ENCODE measurements at places on chromosomes 5 and 9.

DNA sequence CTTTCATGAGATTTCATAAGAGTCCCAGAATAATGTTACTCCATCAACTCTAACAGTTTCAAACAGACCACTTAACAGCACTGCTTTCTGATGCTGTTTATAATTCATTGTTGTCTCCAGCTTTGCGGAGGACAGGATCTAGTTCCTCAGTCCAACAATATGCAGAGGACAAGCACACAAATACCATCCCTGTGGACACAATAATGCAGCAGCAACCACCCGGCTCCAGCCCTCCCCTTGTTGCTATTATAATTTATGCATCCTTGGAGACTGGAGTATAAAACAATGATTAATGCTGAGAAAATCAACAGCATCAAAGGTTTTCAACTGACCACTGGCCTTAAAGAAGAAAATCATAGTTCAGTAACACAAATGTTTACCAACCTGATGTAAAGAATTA lies 108.3 kb downstream of the DENND1A start:
- DNase-seq = no peak

DNA sequence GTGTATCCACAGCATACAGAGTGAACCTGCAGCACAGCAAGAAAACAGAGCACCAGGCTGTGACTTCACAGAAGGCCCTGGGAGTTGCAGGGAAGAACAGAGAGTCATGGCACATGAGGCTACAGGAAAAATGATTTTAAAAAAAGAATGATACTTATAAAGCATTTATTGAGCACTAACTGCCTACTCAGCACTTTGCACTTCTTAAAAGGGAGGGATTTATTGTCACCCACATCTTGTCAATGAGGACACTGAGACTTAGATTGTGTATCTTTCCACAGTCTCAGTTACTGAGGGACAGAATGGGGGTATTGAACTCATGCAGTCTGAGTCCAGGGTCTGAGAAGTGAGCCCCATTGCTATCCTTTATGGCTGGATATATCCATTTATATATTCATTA lies 244.6 kb upstream of the TRIM32 start:
- no peak for DNase-seq

DNA sequence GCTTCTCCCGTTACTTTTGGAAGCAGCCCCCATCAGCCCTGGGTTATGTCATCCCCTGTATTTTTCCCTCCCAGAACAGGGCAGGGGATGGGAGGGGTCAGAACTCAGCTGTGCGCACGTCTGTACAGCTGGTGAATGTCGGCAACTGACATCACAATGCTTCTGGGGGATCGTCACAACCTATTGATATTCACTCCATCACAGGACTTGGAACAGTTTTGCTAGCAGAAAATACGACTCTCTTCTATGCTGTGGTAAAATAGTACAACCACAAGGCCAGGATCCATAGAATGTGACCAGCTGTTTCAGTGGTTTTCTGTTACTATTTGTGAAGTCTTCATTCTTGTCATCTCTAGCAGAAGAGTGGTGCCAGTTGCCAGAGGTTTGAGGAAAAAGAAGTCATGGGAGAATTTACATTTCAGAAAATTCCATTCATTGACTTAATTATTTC lies 77.1 kb upstream of the KLF4 start:
- DNase-seq = no peak

DNA sequence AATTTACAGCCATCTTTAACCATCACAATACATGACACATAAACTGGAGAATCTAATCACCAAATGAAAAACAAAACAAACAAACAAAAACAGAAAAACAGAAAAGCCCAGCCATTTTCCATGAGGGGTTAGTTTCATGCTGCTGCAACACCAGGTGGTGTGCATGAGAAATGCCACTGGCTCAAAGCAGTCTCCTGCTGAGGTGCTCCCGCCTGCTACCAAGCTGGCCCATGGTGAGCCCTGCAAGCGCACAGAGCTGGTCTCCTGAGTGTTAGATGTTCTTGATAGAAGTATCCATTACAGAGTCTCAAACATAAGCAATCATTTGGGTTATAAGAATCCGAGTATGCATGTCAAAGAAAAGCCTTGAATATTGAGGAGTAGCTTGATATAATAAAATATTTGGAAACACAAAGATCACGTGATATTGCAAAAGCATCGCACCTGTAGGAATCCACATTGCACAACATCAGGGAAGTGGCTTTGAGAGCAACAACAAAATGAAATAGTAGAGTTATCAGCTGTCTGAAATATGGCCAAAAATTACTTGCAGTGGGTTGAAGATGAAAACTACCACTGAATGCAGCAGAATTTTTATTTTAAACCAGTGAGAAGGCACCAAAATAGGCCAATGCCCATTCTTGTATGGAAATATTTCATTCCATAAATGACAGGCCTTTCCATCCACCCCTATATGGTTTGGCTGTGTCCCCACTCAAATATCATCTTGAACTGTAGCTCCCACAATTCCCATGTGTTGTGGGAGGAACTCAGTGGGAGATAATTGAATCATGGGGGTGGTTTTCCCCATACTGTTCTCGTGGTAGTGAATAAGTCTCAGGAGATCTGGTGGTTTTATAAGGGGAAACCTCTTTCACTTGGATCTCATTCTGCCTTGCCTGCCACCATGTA lies 194.8 kb downstream of the SYK start:
- no peak for DNase-seq

DNA sequence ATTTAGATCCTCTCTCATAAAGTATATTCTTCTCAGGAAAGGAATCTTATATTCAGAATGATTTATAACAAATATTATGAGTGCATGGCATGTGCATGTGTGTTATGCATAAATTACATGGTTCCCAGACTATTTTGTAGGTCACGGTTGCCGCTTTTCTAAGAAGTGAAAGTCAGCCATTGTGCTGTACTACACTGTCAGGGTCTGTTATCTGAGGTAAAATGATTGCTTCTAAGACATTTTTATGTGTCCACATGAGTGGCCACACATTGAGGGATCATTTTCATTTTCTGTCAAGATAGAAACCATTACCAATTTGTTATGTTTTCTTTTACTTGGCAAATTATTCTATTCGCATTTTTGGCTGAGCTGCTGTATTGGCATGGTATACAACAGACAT lies 210.8 kb downstream of the CWC27 start:
- no peak for DNase-seq

DNA sequence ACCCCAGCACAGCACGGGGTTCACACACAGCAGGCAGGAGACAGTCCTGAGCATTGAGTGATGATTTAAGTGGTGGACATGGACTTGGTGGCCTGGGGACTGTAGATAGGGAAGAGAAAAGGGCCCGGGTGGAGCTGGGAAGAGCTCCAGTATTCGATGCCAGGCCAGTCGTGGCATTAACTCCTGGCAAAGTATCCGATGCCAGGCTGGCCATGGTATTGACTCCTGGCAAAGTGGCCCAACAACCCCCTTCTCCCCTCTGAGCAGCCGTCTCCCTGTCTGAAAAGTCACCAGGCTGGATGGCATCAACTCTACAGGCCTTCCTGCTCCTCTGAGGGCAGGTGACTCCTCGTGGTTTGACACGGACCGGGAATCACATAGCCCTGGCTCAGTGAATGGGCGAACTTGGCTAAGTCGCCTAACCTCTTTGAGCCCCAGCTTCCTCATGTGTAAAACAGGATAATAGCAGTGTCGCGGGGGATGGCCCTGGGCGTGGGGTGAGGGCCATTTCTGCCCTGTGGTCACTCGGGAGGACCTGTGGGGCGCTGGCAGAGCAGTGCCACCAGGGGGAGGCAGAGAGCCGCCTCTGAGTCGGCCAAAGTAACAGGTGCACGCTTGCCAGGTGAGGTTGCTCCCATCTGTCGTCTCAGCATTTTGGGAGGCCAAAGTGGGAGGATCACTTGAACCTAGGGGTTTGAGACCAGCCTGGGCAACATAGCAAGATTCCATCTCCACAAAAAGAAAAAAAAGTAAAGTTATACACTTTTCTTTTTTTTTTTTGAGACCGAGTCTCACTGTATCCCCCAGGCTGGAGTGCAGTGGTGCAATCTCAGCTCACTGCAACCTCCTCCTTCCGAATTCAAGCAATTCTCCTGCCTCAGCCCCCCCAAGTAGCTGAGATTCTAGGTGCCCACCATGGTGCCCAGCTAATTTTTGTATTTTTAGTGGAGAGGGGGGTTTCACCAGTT lies 5.7 kb upstream of the SEC16A start:
- no peak for DNase-seq

DNA sequence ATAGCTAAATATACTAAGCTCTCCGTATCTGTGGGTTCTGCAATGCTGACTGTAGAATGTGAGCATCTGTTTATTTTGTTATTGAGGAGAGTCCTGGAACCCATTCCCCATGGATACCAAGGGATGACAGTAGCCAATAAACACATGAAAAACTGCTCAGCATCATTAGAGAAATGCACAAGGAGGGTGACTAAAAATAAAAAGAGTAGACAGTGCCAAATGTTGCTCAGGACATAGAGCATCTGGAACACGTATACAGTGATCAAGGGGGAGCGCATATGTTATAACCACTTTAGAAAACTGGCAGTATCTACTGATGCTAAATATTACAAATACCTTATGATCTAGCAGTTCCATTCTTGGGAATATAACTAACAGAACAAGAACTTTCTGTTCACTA lies 31.0 kb downstream of the MARCHF6 start:
- DNase-seq = no peak

- no peak for DNase-seq
These were observed 7.0 kb downstream of the DMGDH start for GRCh38 chr5:79062436-79062835.

DNA sequence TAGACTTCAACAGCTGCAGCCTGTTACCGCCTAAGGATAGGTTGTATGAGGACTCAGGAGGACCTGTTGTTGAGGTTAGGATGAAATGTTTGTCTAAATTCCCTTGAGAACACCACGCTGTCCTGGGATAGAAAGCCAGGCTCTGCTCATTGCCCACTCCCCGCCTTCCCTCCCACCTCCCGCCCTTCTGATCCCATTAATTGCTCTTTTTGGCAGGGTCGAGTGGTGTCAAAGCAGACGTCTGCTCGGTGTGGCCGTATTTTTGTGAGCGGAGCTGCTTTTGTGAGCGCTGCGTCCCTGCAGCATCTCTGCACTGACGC lies 62.3 kb downstream of the SPATA31C2 start:
- DNase-seq = no peak

- no peak for DNase-seq
These were observed 9.7 kb downstream of the RASA1 start for GRCh38 chr5:87277279-87277835.

DNA sequence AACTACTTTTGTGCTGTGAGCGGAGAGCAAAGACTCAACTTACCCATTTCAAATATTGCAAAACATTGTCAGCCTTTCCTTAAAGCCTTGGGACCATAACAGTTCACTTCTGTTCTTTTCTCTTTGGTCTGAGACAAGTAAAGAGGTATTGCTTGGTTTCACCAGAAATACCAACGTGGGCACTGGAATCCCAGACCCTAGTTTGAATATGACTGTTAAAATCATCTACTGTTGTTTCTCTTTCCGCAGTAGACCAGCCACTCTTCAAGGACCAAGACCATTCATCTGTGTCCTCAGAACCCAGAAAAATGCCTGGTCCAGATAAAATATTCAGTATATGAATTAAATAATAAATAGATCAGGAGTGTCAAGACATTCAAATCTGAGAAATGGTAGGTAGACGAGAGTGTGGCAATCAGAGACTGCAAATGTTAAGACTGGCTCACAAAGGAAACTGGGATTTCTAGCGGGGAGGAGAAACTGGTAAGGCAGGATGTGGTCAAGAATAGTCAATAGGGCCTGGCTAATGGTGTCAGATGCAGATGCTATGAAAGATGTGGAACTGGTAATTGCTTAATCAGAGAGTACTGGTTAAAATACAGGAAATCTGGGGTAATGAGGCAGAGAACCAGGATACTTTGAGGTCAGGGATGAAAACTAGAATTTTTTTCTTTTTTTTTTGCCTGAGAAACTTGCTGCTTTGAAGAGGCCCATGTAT lies 82.1 kb upstream of the IL33 start:
- DNase-seq = no peak

- peak; percentile 20 for DNase-seq
These were observed 31.9 kb downstream of the MORN5 start for GRCh38 chr9:122191584-122191983.

- DNase-seq = no peak
These were observed 6.2 kb downstream of the RBM22 start for GRCh38 chr5:150694612-150695011.

- DNase-seq = no peak
These were observed 92.3 kb upstream of the PTGER4 start for GRCh38 chr5:40587376-40587775.

- no peak for DNase-seq
These were observed 442.4 kb downstream of the KIF4B start for GRCh38 chr5:155455791-155456514.

- no peak for DNase-seq
These were observed 53.3 kb downstream of the JADE2 start for GRCh38 chr5:134578578-134579283.

- DNase-seq = no peak
These were observed 31.6 kb downstream of the TNFSF8 start for GRCh38 chr9:114898741-114899140.

- DNase-seq = no peak
These were observed 35.3 kb downstream of the APTX start for GRCh38 chr9:32965999-32966722.

GRCh38 chr9:101711330-101711941 lies 27.0 kb downstream of the GRIN3A start:
- no peak for DNase-seq

DNA sequence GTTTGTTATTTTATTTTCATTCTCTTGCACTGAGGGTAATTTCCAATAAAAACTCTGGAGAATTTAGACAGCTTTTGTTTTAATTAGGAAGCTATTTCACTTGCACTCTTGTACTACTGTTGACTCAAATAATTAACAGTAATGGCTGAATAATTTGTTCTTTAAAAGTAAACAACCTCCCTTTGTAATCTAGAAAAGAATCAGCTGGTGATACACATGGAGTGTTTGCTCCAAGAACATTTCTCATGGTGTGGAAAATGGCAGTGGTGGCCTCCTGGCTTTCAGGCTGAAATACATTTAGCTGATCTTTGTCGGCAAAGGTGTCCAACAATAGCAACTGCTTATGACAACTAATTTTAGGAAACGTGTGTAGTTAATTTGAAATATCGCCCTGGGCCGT lies 129.4 kb downstream of the C9orf152 start:
- DNase-seq = no peak

DNA sequence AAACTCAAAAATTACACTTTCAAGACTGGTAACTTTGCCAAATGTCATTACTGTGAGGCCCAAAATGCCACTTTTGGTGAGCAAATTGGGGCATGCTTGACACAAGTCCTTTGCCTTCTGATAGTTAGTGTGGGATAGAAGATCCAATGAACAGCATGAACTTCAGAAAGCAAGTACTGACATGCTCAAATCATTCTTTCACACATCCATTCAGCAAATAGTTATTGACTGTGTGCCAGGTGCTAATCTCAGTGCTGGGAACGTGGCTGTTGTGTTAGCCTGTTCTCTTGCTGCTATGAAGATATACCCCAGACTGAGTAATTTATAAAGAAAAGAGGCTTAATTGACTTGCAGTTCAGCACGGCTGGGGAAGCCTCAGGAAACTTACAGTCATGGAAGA lies 247.0 kb downstream of the CHSY3 start:
- no peak for DNase-seq
